Effector CD4-positive, alpha-beta T cell (primary cell): ENCODE measurements at places on chromosomes 3 and 15.

- no peak for DNase-seq
These were observed 20.2 kb downstream of the HDAC11 start for GRCh38 chr3:13500133-13500885.

GRCh38 chr3:17078926-17079465, 194.2 kb downstream of the PLCL2 start:
- no peak for DNase-seq

- DNase-seq, result no peak
These were observed 11.0 kb downstream of the STARD5 start for GRCh38 chr15:81312790-81313543.

DNA sequence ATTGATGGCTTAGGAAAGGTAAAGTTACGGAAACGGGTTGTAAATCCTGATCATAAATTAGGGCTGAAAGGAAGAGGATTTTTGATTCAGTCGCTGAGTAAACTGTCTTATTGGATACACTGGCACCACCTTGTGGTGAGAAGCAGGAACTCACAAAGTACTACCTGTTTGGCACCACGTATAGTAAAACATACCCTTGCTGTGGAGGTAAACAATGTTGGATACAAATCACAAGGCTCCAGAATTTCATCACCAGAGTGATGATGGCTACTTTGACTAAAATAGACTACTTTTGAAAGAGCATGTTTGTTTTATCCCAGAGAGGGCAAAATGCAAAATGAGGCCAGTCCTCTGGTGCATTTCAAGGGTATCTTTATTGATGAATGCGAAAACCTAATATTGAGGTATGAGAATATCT, 216.9 kb downstream of the IGSF11 start:
- DNase-seq, result no peak

GRCh38 chr15:101504373-101504772, 14.9 kb upstream of the PCSK6 start:
- no peak for DNase-seq

DNA sequence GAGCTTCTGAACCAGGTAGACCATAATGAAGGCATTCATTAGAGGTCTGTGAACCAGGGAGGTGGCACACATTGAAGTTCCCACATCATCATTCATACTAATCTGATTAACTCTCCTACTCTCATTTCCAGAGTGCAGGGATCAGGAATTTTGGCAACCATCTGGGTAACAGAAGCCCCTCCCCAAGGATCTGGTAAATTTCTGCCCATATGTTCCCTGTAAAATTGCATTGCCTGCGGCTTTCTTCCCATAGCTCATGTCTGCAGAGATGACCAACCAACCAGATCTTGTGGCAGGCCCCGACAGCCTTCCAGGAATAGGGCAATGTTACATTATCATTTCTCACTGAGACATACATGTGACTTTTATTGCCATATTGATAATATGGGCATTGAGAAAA, 111.4 kb upstream of the CHL1 start:
- no peak for DNase-seq

GRCh38 chr3:56787784-56788256, 13.9 kb downstream of the ARHGEF3 start:
- peak; percentile 39 for DNase-seq

DNA sequence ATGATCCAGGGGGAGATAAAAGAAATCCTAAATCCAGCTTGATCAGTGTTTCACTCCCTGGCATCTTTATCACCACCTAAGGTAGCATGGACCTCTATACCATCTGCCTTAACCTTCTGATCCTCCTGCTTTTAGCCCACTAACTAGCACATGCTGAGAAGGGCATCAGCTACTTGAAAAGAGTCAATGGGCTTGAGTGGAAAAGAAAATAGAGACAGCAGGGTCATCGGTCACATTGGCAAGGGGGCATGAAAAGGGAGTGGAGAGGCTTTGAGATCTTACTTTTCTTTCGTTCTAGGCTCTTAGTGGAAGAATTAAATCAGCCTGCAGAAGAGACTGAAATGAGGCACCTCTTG, 239 bp upstream of the ZFYVE19 start:
- DNase-seq, result no peak
